ENCODE measurements at places on chromosomes 5 and 9.

GRCh38 chr5:40674661-40675235 is 5.0 kb upstream of the PTGER4 start:
- no peak for DNase-seq
- no peaks in the 10 kb centered on the region for H3K4me1 ChIP-seq
- H3K27me3 ChIP-seq = no peaks in the 10 kb centered on the region
- no peaks in the 10 kb centered on the region for H3K36me3 ChIP-seq

DNA sequence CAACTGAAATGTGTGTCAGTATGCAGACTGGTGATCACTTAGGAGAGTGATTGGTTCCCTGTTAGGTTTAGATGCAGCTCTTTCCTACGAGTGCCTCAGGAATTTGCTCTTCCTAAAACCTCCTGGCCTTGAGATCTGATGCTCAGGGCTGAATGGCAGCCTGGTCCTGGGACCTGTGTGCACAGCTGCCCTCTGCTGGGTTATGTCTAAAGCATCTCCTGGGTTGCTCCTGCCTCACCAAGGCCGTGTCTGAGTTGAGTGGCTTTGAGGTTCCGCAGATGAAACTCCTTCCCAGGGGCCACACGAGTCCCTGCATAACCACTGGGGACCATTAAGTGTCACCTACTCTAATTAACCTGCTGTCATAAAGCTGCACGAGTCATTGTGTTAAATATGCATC is 59.5 kb downstream of the MVB12B start:
- no peaks in the 10 kb centered on the region for H3K4me1 ChIP-seq
- H3K36me3 ChIP-seq = no peaks in the 10 kb centered on the region
- peak; percentile 67 for DNase-seq
- H3K4me3 ChIP-seq = no peak overlapping the region

GRCh38 chr5:11579351-11579750 is 324.9 kb downstream of the CTNND2 start:
- H3K27ac ChIP-seq = no peak overlapping the region
- DNase-seq = no peak
- no peaks in the 10 kb centered on the region for H3K36me3 ChIP-seq

GRCh38 chr9:71758277-71758676 is 10.0 kb downstream of the CEMIP2 start:
- H3K4me3 ChIP-seq = no peak overlapping the region
- no peaks in the 10 kb centered on the region for H3K36me3 ChIP-seq
- H3K27me3 ChIP-seq = no peaks in the 10 kb centered on the region
- H3K27ac ChIP-seq = no peak overlapping the region
- H3K4me1 ChIP-seq = peaks cover 11% of the 10 kb centered on the region
- DNase-seq = no peak

DNA sequence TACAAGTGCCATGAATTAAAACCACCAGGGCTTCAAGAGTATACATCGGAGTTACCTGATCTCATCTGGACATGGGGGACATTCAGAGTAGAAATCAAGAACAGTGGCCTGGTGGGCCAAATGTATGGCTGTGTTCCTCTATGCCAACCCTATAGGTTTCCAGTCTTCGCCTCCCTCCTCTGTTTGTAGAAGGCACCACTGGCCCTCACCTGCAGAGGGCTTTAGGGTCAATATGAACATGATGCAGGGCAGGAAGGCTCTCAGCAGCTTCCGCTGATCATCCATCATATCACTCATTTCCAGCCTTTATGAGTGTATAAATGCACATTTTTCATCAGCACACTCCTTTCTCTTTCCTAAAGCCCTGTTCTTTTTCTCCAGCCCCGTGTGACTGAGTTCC is 555.5 kb upstream of the BRINP1 start:
- H3K4me3 ChIP-seq = no peak overlapping the region
- no peaks in the 10 kb centered on the region for H3K36me3 ChIP-seq
- H3K4me1 ChIP-seq = no peaks in the 10 kb centered on the region
- H3K27me3 ChIP-seq = no peaks in the 10 kb centered on the region
- no peak for DNase-seq
- no peak overlapping the region for H3K27ac ChIP-seq

GRCh38 chr9:85740787-85741094 is 1.0 kb downstream of the AGTPBP1 start:
- H3K4me1 ChIP-seq = peaks cover 8% of the 10 kb centered on the region
- no peak for DNase-seq
- peak overlapping the region; percentile 84 for H3K27ac ChIP-seq
- H3K4me3 ChIP-seq = peak overlapping the region; percentile 72
- H3K36me3 ChIP-seq = no peaks in the 10 kb centered on the region

GRCh38 chr9:3028535-3028934 is 184.6 kb upstream of the PUM3 start:
- no peaks in the 10 kb centered on the region for H3K36me3 ChIP-seq
- peaks cover 5% of the 10 kb centered on the region for H3K4me1 ChIP-seq
- no peak overlapping the region for H3K27ac ChIP-seq
- H3K4me3 ChIP-seq = no peak overlapping the region
- no peak for DNase-seq

Measured in testis (tissue), 5 donors.